ENCODE measurements at places on chromosomes 5 and 9.

DNA sequence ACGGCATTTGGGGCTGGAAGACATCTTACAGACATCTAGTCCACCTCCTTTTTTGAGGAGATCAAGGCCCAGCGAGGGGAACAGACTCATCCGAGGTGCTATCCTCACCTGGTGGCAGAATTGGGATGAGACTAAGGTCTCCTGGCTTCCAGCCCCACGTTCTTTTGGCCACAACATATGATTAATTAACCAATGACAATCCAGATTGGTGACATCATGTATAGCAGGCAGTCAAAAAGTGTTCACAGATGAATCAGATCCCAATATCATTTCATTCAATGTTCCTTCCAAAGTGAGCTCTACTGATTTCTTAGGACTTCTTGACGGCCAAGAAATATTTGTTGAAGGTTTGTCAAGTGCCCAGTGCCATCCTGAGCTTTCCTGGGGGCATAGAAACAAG is 3.9 kb downstream of the CFAP77 start:
- DNase-seq: no peak

GRCh38 chr9:125497906-125498305 is 209.1 kb downstream of the MAPKAP1 start:
- no peak for DNase-seq

DNA sequence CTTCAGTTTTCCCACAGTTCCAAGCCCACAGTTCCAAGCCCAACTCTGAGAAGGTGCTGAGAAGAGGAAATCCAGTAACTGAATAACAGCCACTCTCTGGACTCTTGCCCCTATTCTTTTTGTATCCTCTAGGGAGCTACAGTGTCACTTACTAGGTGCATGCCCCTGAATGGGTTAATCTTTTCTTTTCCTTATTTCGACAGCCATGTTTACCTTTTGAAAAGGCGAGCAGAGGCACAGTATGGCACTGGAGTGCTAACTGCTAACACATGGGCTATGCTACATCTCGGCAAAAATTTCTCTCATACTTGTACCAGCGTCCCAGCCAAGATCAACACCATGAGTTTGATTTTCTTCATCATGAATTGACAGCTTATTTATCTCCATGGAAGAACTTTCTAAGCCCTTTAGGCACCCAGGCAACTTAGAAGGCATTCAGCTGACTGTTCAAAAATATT is 222.6 kb downstream of the EBF1 start:
- DNase-seq: no peak

DNA sequence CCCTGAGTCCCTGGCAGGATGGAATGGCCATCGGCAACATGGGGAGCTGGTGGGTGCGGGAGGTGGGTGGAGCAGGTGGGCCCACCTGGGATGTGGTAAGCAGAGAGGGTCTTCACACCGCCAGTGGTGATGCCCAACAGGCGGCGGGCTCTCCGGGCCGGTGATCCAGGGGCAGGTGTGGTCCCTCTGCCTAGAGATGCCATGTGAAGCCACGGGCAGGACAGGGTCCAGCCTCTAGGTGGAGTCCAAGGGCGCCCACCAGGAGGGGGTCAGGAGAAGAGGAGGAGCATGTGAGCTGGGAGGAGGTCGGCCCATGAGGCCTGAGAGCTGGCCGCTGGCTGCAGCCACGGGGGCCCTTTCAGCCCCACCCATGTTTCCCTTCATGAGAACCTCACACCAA is 221.1 kb downstream of the FANCC start:
- DNase-seq: no peak

- no peak for DNase-seq
Measured at GRCh38 chr5:68243681-68244080, 28.1 kb downstream of the PIK3R1 start.

DNA sequence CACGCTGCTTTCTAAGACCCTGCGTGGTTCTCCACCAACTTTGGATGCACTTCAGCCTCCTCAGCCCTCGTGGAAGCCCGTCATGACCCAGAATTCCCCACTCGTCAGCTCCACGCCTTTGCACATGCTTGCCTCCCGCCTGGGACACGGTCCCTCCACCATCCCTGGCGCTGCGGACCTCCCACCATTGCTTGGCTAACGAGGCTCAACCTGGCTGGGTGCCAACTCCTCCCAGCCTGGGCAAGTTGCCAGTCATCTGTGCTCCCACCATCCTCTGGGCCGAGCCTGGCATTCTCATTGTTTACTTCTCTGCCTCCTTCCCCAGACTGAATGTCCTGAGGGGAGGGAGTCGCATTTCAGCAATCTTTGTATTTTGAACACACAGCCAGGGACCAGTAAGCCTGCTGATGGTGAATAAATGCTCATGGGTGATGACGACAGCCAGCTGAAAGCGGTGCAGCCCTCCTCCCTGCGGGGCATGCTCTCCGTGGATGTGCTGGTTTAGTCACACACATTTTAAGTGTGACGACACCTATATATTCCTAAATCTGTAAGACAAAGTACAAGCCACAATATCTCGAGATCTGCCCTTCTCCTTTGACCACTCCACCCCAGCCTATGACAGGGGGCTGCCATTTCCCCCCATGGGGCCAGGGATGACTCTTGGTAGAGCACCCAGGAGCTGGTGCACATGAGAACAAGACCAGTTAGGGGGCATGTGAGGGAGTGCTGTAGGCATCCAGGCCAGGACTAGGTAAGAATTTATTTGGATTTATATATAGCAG is 37.6 kb downstream of the ANKRD33B start:
- peak; percentile 43 for DNase-seq

DNA sequence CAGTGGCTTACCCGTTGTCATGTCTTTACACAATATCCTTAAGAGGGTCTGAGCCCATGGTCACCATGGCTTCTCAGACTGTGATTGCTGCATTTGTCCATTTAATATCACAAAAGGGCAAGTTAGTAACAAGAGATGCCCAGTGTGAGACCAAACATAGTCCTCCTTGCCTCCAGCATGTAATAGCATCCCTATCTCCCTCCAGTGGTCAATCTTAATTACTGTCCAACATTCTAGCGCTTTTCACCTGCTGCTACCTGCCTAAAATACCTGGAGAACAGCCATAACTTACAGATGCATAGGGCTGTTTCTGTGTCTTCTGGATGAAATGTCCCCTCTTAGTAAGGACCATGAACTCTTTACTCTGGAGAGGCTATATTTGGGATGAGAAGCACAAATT is 267.2 kb upstream of the DAB2 start:
- no peak for DNase-seq

- DNase-seq: no peak
Measured at GRCh38 chr9:118561051-118561450, 808.2 kb downstream of the BRINP1 start.

GRCh38 chr9:21555911-21556310 is 73.8 kb upstream of the IFNE start:
- DNase-seq: no peak

DNA sequence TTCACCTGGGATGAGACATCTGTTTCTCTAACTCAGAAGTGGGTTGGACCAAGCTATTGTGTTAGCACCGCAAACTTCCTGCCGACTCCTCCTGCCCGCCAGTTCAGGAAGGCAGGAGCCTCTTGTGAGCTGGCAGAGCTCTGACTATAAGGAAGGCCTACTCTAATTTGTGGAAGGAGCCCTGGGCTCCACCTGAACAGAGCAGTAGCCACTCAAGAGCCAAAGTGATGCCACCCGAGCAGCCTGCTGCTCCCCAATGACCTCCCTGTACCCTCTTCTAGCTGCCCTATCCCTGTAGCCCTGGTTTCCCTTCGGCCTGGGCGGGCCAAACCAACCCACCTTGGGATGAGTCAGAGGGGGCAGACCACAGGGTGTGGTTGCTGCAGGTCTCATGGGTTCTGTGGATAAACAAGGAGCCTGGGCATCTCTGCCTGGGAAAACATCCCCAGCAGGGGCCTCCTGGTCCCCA is 81.6 kb downstream of the PSD2 start:
- no peak for DNase-seq

Data from activated naive CD4-positive, alpha-beta T cell treated with anti-CD3 and anti-CD28 coated beads, Interleukin-2, amount 50 U/mL, for 72 hours (primary cell).